Suppressor macrophage (primary cell): ENCODE measurements at places on chromosomes 5 and 9.
A peak's percentile ranks its signal among the peaks of the same experiment; 100 is the strongest.

GRCh38 chr9:127778280-127779135, at the start of gene SH2D3C:
Gene SH2D3C, minus strand, starts transcription at chr9:127778666. Its CDS starts 39 bp downstream, at chr9:127778627.
- peak; percentile 72 for DNase-seq

DNA sequence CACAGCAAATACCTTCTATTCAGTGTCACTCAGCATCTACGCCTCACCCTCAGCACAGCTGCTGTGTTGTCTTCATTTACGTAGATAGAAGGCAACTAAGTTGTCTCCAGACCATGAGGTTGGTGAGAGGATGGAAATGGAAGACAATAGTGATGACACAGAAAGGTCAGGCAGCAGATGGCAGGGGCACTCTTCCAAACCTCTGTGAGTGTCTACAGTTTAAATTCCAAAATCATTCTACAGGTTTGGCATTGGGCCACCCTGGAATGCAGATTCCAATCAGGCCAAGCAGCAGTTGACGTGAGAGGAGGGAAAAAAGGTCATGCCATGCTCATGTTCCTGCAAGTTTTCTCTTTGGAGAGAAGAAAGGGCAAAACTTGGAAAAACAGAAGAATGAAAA, 68.7 kb upstream of the ADAMTSL1 start:
- DNase-seq = no peak

DNA sequence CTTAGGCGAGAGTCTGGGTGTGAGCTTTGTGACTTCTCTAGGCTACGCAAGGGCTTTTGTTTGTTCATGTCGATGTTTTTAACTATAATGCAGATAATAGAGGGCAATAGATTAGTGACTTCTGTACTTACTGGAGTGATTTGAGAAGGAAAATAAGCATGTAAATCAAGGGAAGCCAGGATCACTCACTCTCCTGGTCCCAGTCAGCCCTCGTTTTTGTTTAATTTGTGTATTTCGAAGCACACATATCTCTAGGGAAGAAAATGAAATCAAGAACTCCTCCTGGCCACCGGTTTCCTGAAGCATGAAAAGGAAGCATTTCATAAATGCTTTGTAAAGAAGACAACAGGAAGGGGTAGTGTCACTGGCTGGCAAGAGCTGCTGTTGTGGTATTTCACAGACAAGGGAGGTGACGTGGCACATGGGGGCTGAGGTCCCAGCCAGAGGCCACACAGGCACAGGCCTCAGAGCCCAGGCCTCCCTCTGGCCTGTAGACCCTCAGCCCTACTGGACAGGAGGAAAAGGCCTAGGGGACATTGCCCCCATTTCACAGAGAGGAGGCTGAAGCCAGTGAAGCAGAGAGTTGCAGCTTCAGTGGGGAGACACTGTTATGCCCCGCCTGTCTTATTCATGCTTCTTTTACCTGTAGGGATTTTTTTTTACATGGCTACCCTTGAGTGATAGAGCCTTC, 34.1 kb downstream of the IRF1 start:
- peak; percentile 88 for DNase-seq

DNA sequence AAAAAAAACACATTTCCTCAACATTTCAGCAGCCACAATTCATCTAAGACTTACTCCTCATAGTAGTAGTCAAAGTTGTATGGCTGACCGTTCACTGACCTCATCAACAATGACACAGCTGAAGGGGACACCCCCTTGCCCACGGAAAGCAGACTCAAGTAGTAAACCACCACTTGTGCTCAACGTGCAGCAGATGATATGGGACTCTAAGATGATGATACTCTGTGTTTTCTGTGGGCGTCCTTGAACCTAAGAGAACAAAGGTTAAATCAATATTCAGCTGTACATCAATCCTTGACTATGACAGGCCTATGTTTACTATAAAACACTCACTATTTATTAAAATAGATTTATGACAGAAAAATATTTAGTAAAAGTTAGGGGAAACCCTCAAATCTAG, 71.6 kb downstream of the SETX start:
- DNase-seq = no peak

DNA sequence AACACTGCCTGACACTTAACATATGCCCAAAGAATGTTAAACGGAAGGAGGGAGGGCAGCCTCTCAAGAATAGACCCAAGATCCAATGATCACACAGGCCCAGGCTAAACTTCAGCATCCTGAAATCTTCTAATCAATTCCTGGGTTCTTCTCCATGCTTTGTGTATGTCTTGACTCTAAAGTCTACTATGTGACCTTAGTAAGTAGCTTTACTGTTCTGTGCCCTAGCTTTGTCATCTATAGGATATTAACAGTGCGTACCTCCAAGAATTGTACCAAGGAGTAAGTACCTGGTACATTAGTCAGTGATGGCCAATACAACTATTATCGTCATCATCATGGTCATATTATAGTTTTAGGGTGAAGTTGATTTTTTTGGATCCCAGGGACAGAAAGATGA, 96.6 kb downstream of the SGCD start:
- no peak for DNase-seq

- DNase-seq = no peak
Measured at GRCh38 chr5:12488161-12488560, 583.9 kb upstream of the CTNND2 start.
